CD4-positive, alpha-beta T cell treated with Interleukin-21 for 1 hour (primary cell): ENCODE measurements at places on chromosomes 4 and X.

DNA sequence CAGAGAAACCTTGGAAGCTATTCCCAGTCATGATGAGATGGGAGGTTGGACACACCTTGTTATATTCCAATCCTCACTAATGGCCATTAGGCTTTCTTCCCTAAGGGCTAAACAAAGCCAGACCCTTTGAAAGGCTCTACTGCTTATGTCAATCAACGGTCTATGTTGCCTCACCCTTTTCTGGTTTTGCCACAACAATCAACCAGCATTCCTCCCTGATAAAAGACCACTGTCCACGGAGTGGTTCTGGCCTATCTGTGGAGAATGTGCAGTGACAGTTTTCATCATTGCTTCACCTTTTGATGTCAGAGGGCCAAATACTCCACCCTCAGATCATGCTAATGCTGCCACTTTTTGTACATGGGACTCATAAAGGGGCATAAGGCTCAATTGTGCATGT is 913.4 kb downstream of the RPA4 start:
- DNase-seq, result no peak

DNA sequence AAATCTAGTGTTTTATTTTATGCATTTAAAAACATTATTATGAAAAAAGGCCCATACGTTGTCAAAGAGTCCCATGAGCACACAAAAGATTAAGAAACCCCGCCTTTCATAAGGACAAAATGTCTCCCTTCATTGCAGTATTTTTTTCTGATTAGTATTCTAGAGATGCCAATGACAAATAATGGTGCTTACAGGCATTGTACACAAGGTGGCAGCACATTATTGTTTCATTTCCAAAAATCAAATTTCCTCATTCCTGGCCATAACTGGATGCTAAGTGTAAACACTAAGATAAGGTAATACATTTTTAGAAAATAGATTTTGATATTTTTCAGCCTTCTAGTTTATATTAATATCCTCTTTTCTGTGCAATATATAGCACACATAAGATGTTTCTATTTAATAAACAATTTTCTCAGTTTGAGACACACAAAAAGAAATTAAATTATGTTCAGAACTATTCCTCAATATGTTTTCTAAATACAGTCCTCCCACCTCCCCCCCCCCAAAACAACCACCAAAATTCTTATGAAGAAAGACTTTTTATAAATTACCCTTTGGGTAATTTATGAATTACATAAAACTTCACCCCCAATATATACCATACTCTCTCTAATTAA is 47.7 kb downstream of the TIGD2 start:
- peak; percentile 47 for DNase-seq

DNA sequence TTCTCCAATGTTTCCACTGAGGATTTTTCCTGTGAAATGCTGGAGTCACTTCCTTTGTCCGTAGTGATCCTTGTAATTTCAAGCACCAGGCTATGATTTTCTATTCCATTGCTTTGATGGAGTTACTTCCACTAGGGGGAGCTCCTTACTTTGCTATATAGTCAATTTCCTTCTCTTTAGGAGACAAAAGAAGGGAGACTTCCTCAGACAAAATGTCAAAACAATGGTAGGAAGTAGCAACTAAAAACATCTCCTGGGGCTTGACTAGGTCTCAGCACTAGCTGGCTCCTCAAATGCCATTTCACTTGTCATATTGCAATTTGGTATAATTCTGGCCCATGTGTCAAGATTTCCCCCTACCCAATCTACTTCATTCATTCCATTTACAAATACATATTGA is 24.1 kb downstream of the ZCCHC12 start:
- peak; percentile 52 for DNase-seq

GRCh38 chr4:156725257-156725656 is 246.3 kb downstream of the PDGFC start:
- no peak for DNase-seq

DNA sequence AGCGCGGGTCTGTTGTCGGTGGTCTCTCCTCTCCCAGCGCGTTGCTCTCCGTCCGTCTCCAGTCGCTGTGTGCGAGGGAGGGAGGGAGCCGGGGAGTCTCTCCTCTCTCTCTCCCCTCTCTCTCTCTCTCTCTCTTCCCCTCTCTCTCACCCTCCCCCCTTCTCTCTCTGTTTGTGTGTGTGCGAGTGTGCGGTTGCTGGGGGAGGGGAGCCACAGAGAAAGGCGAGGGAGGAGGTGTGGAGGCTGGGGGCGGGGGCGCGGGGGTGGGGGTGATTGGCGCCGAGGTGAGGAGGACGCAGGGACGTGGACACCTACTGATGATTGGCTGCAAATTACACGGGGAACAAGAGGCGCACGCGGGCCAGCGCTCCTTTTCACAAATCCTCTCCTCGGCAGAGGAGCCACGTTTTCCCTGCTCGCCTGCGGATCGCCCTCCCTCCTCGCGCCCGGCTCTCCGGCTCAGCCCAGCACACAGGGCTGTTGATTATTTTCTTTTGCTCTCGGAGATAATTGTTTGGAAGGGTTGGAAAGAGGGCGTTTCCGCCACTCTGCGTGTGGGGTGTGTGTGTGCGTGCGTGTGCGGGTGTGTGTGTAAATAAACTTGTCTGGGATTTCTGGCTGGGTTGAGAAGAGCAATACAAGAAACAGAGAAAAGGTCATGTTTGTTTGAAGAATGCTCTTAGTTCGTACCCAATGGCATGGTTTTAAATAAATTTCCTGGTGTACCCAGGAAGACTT is at the start of gene CXXC4:
CXXC4 (minus strand) TSS at position 73 of the 738 bp plus-strand sequence. CDS start 3,092 bp downstream, outside the sequence.
- DNase-seq, result peak; percentile 56

DNA sequence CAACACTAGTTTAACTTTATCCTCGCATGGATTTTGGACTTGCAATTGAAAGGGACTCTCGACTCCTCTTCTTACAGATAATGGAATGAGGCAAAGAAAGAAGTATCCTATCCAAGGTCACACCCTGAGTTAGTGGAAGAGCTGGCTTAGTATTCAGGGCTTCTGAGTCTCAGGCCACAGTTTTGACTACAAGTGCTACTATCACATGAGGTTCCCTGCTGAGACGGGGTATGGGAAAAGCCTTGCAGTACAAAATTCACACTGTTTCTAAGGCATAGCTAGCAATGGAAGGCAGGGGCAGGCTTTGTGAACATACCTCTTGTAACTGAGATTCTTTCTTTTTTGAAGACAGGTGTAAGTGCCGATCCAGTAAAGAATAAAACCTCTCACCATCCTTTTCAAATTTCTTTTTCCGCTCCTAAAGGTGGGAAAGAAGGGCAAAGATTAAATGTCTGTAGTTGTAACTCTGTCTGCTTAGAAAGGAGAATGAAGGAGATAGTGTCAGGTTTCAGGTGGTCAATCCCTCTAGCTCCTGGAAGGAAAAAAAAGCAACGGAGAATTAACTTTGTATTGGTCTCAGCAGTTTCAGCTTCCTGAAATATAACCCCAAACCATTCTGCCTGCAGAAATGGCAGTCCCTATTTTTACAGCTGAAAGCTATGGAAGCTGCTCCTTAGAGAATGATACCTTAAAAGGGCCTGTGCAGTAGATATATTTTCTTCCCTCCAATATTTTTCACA is 199.0 kb downstream of the OPHN1 start:
- DNase-seq, result no peak

GRCh38 chrX:71534773-71535544 is 2.1 kb downstream of the OGT start:
- no peak for DNase-seq

- DNase-seq, result no peak
Observed at GRCh38 chrX:46298821-46299220, 246.4 kb downstream of the ZNF674 start.

DNA sequence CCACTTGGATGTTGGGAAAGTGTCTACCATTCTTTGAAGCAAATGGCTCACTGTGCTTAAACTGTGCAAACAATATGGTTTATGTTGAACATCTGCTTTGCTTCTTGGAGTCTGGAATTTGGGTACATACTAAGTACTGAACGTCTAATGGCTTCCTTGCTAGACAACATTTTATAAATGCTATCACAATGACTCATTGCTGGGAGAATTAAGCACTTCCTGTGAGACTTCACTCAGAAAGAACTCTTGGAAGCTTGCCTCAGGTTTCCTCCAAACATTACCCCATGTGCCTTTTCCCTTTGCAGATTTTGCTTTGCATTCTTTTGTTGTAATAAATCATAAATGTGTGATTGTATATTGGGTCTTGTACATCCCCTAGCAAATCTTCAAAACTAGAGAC is 139.7 kb downstream of the PACRGL start:
- DNase-seq, result no peak

DNA sequence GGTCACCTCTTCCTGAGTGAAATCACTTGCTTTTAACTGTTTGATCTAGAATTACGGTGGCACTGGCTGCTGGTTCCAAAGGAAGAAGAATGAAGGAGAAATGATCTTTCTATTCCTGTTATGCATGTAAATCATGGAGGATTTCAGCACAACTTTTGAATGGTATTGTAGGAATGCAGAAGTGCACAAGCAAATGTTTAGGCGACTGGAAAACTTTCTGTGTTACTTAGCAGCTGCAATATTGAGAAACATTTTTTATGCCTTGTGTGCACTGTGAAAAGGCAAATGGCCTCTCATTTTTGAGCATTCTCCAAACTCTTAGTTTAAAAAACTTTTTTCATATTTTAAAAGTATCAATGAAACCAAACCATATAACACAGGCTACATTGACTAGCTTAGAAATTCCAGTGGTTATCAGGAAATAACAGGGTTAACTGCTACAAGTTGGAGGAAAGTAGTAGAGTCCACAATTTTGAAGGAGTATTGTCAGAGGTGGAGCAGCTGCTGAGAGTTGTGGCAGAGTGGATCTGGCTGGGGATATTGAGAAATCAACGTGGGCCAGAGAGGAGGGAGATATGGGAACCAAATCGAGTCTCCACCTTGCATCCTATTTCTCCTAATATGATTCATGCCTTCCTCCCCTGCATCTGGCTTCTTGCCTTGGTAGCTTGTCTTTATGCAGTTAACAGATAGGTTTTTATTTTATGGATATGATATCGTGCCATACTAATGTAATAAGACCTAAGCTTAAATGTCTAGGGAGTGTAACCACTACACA is 32.0 kb upstream of the FHL1 start:
- DNase-seq, result no peak

DNA sequence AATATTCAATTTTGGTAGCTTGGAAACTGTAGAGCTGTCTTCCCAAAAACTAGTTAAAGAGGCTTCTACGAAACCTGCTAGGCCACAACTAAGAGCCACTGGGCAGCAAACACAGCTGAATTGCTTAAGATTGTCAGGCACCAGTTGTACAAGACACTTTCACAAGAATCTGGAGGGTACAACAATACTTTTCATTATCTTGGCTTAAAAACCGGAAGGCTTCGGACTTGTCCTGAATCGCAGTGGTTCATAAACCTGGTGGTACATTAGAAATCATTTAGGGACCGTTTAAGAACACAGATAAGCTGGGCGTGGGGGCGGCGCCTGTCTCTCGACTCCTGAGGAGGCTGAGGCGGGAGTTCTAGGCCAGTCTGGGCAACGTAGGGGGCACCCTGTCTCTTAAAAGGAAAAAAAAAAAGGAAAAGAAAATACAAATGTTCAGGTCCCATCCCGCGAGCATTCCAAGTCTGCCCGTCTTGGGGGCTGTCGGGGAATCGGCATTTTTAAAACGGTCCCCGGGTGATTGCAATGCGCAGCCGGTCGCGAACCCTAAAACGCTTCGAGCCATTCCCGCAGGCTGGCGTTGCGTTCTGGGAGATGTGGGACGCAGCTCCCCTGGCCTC is 763 bp downstream of the PYURF start:
- DNase-seq, result peak; percentile 13

DNA sequence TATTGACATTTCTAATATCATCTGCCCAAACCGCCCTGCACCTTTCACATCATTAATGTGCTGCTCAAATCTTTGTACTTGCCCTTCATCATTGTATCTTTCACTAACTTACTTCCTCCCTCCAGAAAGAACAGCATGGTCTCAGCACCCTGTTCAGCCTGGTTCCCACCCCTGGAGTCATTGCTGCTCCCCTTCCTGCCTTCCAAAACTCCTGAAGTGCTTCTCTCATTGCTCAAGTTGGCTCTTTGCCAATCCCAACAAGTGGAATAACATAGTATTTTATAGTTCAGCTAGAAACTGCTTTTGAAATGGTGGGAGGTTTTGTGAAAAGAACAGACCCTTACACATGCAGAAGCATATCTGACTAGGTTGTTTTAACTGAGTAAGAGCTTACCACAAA is 14.0 kb upstream of the TTC29 start:
- no peak for DNase-seq

- DNase-seq, result no peak
Observed at GRCh38 chrX:65783746-65784145, 116.3 kb downstream of the MSN start.

DNA sequence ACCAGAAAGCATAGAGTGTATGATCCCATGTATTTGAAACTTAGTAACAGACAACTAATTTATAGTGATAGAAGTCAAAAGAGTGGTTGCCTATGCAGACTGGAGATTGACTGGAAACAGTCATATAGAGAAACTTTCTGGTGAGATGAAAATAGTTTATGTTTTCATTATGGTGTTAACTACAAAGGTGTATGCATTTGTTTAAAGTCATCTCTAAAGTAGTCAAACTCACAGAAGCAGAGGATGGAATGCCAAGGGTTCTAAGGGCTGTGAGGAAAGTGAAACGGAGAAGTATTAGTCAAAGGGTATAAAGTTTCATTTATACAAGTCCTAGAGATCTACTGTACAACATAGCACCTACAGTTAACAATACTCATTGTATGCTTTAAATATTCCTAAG is 45.8 kb downstream of the ENOX2 start:
- DNase-seq, result no peak

DNA sequence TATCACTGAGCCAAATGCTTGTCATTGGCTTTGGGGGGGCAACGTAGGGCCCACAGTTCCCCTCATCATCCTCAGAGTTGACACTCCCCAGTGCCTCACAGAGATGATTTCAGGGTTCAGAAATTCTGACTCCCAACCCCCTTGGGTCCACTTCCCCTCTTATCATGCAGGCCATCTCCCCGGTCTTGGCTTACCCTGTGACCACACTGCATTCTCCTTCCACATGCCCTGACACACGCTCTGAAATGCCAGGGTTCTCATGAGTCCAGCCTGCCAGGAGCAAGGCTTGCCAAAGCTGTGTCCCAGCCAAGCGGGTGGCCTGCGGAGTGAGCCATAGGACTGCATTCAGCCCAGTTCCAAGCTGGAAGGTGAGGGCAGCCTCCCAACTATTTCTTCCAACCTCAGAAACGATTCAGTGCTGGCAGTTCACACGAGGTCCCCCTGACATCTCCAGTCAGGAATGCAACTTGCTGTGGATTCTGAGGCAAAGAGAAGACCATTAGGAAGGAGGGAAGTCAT is 101.2 kb downstream of the SMIM20 start:
- DNase-seq, result no peak

- no peak for DNase-seq
Observed at GRCh38 chr4:3077796-3078195, 3.3 kb downstream of the HTT start.
